ENCODE measurements at places on chromosomes 6 and 20.

- DNase-seq, result no peak
Measured at GRCh38 chr6:36924778-36925374, 29.7 kb upstream of the PI16 start.

DNA sequence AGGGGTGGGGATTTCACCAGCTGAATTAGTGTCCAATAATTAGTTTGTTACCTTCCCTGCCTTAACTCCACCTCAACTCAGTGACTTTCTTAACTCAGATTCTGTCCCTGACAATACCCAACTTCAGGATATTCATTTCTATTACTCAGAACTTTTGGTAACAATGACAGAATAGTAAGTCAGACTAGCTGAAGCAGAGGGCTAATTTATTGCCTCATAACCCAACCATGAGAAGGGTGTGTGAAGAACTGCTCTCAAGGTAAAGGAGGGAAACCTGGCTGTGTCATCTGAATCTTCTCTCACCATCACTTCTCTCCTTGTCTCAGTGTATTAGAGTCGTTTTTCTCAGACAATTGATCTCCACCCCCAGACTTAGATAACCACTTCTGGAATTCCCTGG lies 1.2 kb upstream of the PI3 start:
- no peak for DNase-seq

GRCh38 chr20:11304795-11305194 lies 612.9 kb upstream of the BTBD3 start:
- no peak for DNase-seq

DNA sequence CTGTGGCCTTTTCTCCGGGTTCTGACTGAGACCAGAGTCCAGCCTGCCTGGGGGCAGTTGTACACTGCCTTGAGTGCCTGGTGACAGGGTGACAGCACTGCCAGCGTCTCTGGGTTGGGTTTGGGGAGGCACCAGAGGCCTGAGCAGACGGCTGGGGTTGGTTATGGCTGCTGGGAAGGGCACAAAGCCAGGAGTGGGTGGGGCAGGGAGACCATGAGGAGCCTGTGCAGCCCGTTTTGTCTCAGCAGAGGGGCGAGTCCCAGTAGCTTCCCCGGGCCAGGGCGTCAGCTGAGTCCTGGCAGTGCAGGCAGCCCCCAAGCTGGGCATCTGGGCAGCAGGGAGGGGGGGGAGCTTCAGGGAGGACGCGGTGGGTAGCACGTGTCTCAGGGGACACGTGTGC lies 15.3 kb upstream of the SULF2 start:
- DNase-seq, result no peak

GRCh38 chr20:62661647-62662046 lies 19.3 kb downstream of the SLCO4A1 start:
- no peak for DNase-seq

- no peak for DNase-seq
Measured at GRCh38 chr20:58762120-58762519, 69.5 kb downstream of the NPEPL1 start.

DNA sequence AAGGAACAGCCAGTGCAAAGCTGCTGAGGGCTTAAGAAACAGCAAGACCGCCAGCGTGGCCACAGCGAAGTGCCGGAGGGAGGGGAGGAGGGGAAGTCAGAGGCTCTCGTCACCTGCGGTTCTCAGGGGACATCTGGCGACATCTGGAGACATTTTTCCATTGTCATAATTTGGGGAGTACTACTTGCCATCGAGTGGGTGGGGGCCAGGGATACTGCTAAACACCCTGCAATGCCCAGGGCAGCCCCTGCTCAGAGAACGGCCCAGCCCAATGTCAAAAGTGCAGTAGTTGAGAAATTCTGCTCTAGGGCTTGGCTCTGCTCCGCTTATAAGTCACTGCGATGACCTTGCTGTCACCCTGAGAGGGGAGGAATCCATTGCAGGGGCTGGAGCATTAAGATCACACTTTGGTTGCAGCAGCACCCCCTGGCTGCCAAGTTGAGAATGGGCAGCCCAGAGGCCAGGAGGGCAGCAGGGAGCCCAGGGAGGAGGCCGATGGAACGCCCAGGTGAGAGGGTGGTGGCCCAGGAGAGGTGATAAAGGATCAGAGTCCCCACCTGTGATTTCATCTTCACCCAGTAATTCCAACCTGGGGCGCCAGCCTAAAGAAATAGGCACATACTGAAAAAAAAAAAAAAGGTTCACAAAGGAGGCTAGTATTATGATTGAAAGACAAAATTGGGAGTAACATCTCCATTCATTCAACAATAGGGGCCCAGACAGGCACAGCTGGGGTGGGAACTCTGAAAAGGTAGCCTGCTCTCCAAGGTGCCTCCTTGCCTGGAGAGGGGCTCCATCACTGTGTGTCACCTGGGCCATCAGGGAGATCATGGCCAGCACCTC lies 218.2 kb downstream of the BMP7 start:
- DNase-seq, result no peak

- no peak for DNase-seq
Measured at GRCh38 chr6:27591699-27592480, 119.0 kb upstream of the ZNF184 start.

- no peak for DNase-seq
Measured at GRCh38 chr6:32602383-32602782, 12.7 kb upstream of the HLA-DRB1 start.

GRCh38 chr6:145631374-145631773 lies 103.9 kb downstream of the EPM2A start:
- no peak for DNase-seq

DNA sequence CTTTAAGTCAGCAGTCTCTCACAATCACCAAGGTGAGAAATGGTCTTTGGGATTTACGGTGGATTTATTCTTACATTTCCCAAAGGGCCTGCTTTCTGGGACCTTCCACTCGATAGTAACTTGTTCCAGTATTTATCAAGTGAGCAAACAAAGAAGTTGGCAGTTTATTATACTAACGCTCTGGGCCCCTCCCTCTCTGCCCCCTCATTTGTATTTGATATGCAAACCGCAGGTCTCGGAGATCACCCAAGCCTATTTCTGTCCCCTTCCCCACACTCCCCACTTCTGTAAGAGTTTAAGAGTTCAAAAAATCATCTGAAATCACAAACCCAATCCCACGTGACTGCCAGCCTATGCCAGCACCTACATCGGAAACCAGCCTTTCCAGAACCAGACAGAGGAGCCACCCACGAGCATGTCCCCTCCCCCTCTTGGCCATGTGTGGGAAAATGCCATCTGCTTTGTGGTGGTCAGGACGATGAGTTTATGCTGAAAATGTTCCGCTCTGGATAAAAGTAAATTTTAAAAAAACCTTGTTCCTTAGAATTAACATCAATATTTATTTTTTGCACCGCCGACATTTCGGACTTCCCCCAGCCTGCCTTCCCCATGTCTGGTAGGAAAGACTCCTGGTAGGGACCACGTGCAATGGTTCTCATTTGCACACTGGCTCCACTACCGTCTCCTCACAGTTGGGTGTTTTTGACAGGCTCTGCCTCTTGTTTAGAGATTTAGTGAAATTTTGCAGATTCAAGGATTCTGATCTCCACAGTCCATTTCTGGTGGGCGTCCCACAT lies 281.0 kb downstream of the TFAP2C start:
- no peak for DNase-seq

DNA sequence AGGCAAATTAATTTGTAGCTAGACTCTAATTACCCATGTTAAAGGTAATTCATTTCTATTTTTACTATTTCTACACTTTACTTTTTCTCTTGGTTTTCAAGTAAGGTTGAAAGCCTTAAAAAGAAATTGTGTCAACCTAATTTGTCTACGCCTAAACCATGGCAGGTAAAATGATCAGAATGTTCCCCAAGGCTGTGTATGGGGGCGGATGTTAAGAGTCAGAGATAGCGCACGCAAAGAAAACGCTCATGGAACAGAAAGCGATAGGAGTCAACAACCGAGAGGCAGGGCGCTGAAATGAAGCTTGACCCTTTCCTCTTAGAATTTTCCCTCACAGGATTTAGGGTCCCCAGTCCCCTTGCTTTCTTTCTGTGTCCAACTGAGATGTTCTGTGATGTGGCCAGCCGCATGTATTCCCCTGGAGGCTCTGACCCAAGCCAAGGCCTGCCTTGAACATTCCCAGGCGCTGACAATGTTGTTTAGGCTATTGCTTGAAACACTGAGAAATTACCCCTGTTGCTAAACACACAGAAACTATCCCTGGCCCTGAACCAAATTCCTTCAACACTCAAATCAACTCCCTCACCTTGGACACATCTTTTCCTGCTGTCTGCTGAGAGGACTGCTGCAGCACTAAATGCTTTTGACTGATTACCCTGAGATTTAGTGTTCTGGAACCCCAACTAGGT lies 10.9 kb downstream of the PSMB1 start:
- no peak for DNase-seq

GRCh38 chr20:49918446-49918845 lies 3.1 kb upstream of the SPATA2 start:
- DNase-seq, result no peak

GRCh38 chr20:63096681-63097335 lies 90.0 kb upstream of the BHLHE23 start:
- DNase-seq, result no peak

GRCh38 chr6:158536891-158537798 lies 22.7 kb upstream of the TMEM181 start:
- DNase-seq, result peak; percentile 37

- no peak for DNase-seq
Measured at GRCh38 chr20:36599912-36600345, 5.7 kb upstream of the RAB5IF start.

- DNase-seq, result peak; percentile 92
Measured at GRCh38 chr6:134174672-134175531, 122.5 kb upstream of the SLC2A12 start.

DNA sequence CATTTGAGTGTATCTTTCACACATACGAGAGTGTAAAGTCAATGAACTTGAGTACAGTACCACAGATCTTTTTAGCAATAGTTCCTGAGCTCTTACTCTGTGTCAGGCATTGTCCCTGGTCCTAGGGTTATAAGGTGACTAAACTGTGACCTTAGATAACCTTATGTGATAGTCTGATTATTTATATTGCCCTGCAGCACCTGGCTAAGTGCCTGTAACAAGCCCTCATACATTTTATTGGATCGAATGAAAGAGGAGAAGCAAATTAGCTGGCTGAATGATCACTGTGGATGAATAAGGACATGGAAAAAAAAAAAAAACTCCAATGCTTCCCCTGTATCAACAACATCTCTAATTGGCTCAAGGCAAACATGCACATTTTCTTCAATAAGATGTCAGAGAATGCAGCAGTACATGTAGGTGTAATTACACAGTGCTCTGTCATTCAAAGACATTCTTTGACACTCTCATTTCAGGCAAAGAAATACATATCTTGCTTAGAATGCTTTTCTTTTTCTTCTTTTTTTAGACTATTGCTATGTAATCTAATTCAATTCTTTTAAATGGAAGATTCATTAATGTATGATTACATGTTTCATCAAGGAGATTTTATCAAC lies 153.4 kb downstream of the PHACTR1 start:
- DNase-seq, result no peak

- DNase-seq, result no peak
Measured at GRCh38 chr6:4420160-4420865, 284.9 kb upstream of the ECI2 start.

Data from CD4-positive, alpha-beta T cell treated with Interleukin-21 for 1 hour (primary cell).